ENCODE measurements at places on chromosomes 3 and 15.

- DNase-seq, result no peak
Observed at GRCh38 chr3:115932807-115933206, 309.5 kb downstream of the GAP43 start.

DNA sequence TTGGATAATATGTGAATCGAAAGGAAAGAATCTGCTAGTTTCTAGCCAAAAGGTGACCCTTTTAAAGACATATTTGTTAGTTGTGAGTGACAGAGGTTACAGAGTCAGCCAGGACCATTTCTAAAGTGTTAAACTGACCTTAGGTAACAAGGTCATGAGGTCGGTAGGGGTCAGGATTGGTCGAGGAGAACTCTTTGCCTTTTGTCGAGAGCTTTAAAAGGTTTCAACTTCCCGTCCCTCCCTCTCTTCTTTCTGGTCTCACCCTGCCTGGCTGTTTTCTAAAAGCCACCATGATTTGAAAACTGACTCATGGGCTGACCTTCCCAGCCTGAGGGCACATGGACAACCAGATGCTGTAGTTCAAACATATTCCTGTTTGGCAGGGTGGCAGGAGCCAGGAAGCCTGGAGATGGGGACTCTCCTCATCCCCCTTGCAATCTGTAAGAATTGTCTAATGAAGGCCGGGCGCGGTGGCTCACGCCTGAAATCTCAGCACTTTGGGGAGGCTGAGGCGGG, 25.8 kb upstream of the PRTG start:
- DNase-seq, result no peak

DNA sequence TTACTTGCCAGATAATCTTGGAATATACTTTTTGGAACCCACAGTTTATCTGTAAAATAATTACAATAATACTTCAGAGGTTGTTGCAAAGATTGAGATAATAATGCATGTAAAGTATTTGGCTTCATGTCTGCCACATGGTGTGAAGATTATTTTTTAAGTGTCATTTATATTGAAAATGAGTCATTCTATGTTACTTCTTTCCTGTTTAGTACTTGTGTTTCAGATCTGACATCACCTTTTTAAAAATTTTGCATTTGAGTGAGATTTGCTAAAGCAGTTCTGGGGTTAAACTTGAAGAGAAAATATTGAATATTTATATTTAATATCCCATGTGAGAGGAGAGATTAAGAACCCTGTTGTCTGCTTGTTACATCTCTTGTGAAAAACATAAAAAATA, 31.2 kb downstream of the IQGAP1 start:
- DNase-seq, result no peak

GRCh38 chr3:39559543-39559942, 92.1 kb downstream of the MOBP start:
- DNase-seq, result no peak

DNA sequence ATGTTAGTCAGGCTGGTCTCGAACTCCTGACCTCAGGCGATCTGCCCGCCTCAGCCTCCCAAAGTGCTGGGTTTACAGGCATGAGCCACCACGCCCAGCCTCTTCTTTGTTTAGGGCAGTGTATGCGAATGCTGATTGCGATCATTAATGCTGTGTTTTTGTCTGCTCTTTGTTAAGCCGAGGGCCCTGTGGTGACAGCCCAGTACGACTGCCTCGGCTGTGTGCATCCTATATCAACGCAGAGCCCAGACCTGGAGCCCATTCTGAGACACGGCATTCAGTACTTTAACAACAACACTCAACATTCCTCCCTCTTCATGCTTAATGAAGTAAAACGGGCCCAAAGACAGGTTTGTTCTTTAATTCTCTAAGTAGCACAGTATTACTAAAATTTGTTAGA, 7.8 kb downstream of the KNG1 start:
- no peak for DNase-seq

DNA sequence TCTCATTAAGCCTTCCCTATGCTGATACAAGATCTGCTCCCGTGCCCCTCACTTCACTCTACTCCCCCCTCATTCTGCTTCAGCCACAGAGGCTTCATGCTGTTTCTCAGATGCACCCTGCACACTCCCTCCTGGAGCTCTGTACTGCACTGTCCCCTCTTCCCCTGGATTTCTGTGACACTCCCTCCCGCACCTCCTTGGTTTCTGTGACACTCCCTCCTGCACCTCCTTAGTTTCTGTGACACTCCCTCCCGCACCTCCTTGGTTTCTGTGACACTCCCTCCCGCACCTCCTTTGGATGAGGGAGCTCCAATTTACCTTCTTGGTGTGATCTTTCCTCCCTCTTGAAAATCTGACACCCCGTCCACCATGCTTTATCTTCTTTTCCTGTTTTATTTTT, 28.2 kb downstream of the BDH1 start:
- no peak for DNase-seq

GRCh38 chr15:63765338-63765737, 68.4 kb downstream of the HERC1 start:
- no peak for DNase-seq

- no peak for DNase-seq
Observed at GRCh38 chr3:125662675-125663074, 67.4 kb upstream of the OSBPL11 start.

- no peak for DNase-seq
Observed at GRCh38 chr3:166388321-166388720, 551.1 kb upstream of the BCHE start.

GRCh38 chr15:47813748-47814384, 96.6 kb downstream of the SEMA6D start:
- no peak for DNase-seq

GRCh38 chr15:58165661-58166060, 27.5 kb downstream of the AQP9 start:
- no peak for DNase-seq

- DNase-seq, result no peak
Observed at GRCh38 chr15:101039461-101039860, 120.3 kb downstream of the LRRK1 start.

GRCh38 chr3:85977615-85978338, 1013.2 kb downstream of the VGLL3 start:
- no peak for DNase-seq

- DNase-seq, result no peak
Observed at GRCh38 chr15:85623315-85624049, 171.2 kb downstream of the KLHL25 start.

GRCh38 chr3:13115991-13116390, 42.8 kb upstream of the IQSEC1 start:
- no peak for DNase-seq

DNA sequence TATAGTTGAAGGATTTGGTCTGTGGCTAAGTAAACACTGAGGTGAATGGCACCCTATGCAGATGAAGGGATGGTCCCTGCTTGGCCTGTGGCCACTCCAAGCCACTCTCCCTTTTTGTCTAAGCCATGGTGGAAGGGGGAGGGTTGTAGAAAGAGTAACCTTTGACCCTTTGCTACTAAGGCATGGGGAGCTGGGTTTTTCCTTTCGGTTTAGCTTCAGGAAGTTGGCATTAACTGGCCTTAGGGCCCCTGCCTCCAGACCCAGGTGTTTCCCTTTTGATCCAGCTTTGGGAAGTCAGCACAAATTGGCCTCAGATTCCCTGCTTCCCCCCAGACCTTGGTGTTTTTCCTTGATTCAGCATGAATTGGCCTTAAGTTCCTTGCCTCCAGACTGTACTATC, 49.5 kb downstream of the EFCAB12 start:
- no peak for DNase-seq

GRCh38 chr3:39295184-39295775, 15.4 kb upstream of the CX3CR1 start:
- no peak for DNase-seq

DNA sequence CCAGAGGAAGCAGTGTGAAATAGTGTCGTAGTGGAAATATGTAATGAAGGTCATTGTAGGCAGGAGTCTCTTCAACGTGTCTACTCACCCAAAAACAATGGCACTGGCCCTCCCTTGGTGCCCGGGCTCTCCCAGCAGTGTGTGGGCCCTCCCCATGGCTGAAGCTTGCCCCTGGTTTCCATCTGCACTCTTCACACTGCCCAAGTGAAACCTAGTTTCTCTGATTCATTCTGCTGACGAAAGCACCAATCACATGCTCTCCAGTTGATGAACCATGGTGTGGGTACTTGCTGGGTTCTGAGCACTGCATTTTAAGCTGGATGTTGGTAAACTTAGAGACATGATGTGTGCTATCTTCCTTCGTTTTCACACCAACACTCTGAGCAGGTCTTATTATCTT, 61.0 kb upstream of the AGBL1 start:
- no peak for DNase-seq

DNA sequence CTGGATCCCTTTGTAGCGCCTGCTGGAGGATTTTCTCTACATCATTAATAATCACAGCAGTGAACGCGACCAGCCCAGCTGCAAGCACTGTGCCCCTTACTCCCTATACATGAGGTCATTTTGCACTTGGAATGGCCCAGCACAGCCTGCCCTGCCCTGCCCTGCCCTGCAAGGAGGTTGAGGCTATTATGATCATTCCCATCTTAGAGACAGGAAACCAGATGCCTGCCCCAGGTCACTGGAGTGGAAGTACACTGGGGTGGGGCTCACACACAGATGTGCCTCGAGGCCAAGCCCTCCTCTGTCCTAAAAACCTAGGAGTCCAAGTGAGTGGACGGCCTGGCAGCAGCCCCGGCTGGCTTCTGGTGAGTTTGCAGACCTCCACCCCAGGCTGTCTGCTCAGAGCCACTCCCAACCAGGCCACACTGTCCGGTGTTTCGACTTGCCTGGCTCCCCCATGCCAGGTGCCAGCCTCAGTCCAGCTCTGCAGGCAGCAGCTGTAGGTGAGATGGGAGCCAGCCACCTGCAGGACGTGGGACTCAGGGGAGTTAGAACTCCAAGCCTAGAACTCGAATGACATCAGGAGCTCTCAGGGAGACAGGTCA, 30.4 kb upstream of the SEC61A1 start:
- no peak for DNase-seq

DNA sequence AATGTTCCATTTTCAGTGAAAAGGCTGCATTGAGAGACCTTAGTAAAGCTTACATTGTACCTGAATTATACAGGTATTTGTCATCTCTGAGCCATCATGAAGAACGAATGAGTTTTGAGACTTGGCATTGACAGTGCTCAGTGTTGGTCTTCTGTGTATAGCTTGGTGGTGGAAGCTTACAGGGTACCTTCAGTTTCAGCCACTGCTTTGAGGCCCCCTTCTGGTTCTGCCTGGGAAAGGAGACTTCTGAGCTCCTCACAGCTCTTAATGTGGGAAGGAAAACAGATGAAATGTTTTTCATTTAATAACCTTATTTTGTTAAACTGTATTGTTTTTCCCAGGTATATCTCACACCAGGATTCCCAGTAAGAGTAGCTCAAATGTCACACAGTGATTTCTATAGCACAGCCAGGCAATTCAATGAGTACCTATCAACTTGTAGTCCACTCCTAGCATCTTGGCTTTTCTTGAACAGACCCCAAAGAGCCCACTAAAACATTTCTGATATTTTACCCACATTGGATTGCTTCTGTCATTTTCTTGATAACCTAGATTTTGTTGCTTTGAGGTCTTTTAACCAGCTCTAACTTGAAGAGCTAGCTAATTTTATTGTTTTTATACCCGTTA, 5.6 kb downstream of the SERPINI1 start:
- DNase-seq, result peak; percentile 32

DNA sequence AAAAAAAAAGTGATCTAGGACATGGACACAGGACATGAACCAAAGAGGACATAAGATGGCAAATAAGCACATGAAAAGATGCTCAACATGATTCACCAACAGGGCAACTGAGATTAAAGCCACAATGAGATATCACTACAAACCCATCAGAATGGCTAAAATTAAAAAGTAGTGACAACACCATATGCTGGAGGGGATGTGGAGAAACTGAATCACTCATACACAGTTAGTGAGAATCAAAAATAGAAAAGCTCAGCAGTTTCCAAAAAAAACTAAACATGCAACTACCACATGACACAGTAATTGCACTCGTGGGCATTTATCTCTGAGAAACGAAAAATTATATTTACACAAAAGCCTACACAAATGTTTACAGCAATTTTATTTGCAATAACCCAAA, 27.9 kb upstream of the ACKR4 start:
- DNase-seq, result no peak

- DNase-seq, result no peak
Observed at GRCh38 chr15:73125219-73125618, 73.0 kb downstream of the NEO1 start.

GRCh38 chr3:141074529-141074928, 23.4 kb downstream of the SPSB4 start:
- no peak for DNase-seq

DNA sequence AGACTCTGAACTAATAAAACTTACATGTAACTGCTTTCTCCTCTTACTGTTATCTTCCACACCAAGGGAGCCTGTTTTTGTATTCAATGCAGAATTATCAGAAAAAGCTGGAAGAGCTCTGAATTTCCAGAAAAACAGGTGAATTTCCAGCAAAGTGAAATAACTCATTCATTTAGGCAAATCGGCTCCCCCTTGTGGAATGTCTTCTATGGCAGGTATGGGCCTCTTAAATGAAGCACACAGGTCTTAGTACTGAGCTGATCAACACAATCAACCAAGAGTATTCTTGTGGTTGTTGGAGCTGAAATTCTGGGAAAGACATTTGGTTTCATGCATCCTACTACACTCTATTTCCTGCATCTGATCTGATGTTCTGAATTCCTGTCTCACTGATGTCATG, 31.0 kb upstream of the PTPRG start:
- DNase-seq, result no peak

GRCh38 chr3:142886940-142887339, 1.9 kb downstream of the PCOLCE2 start:
- no peak for DNase-seq

GRCh38 chr15:43184407-43185124, 637 bp upstream of the CCNDBP1 start:
- DNase-seq, result no peak

DNA sequence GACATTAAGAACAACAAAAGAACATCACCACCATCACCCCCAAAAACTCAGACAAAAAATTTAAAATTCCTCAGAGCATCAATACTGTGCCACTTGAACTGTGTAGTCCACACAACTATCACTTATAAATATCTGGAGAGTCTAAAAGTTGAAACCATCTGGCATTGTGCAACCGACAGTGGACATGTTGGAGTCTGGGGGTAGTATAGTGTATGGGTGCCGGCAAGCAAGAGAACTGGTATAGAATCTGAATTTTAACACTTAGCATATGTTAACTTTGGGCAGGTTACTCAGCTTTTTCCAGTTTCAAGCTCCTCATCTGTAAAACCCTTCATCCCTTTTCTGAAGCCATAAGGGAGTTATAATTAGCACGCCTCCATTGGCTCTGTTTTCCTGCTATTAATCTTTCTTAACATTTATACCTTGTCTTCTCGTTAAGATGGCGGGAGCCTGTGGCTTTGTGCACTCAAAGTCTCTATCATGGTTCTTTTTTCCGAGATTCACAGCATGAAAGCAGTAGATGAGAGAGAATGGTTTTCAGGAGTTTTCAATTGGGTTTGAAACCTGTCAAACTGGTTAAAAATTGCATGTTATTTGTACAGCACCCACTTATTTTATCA, 255.7 kb upstream of the TBL1XR1 start:
- no peak for DNase-seq

GRCh38 chr3:111012388-111013248, 59.0 kb upstream of the NECTIN3 start:
- DNase-seq, result no peak

DNA sequence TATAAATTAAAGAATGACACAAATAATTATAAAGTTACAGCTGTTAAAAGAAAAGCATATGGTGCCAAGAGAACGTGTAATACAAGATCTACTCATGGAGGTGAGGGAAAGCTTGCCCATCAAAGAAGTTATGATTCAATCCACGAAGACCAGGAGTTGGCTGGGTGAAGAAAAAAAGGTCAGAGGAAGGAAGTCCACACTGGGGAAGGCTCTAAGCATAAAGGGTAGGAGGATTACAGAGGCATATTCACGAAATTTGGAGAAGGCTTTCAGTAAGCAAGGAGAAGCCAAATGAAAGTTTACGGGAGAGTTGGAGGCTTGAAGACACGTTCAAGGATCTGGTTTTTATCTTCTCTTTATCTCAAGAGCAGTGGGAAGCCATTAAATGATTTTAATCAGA, 1.8 kb upstream of the TGFBR2 start:
- DNase-seq, result no peak

Data from activated naive CD4-positive, alpha-beta T cell treated with anti-CD3 and anti-CD28 coated beads, Interleukin-2, amount 50 U/mL, for 16 hours (primary cell).